ENCODE measurements at places on chromosomes 16 and 17.

DNA sequence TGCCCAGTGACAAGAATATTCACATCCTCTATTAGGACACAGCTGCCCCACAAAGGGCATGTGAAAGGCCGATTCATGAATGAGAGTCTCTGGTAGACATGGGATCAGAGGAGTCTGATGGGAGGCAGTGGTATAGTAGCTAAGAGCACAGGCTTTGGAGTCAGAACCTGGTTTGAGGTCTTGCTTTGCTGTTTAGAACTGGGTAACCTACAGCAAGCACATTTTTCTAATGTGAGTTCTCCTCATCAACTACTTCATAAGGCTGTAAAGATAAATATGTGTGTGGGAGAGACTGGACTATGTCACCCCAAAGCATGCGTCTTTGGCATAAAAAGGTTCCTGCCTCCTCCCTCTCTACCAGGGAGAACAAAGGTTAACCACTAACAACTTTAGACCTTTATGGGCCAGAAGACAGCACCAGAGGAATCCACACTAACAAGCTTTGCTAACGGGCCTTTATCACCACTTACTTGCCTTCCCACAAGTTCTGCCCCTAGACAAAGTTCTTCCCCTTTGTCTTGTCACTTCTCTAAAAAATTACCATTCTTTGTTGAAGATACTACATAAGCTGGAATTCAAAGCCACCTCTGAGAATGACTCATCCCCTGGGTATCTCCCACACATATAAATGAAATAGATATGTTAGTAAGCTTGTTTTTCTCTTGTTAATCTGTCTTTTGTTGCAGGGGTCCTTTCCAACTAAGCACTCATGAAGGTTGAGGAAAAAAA, 21.1 kb downstream of the CDR2 start:
- no peak for DNase-seq

- DNase-seq: no peak
Observed at GRCh38 chr17:58667934-58668597, 23.8 kb downstream of the TEX14 start.

GRCh38 chr16:15757630-15758251, 99.1 kb downstream of the MYH11 start:
- no peak for DNase-seq

DNA sequence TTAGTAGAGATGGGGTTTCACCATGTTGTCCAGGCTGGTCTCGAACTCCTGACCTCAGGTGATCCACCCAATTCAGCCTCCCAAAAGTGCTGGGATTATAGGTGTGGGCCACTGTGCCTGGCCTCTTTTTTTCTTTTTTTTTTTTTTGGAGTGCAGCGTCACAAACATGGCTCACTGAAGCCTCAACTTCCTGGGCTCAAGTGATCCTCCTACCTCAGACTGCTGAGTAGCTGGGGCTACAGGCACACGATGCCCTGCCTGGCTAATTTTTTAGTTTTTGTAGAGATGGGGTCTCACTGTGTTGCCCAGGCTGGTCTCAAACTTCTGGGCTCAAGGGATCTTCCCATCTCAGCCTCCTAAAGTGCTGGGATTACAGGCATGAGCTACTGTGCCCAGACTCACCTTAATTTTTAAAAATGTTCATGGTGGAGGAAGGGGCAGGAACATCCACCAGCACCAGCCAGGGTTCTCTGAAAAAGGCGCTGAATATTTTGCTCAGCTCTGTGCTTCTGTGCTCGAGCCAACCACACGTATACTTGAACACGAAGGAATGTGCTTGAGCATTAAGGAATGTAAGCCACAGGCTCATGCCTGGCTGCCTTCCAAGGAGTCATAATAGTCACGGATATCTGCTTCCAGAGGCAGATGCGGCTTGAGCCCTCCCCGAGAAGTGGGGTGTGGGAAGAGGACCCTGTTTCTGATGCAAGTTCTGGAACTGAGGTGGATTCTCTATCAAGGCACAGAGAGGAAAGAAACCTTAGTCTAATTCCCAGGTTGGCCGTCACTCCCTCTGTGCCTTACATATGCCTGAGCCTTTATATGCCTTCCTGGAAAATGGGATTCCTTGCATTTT, 65.5 kb upstream of the CREBBP start:
- DNase-seq: no peak

DNA sequence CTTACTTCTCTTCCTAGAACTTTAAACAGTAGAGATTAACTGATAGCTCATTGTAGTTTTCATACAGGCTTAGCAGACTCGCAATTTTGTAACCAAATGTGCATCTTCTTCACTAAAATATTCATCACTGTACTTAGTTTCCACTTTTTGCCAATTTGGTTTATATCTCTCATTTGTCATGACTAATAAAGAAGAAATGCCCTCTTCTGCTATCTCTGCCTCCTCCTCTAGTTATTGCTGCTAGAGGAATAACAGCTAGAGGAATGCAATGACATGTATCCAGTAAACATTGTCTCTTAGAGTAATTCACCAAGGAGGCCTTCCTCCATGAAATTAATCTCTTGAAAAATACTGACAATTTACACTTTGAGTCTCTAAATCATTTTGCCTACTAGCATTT, 115.5 kb upstream of the COX10 start:
- DNase-seq: no peak

GRCh38 chr16:71882505-71883167, 1.3 kb downstream of the ZNF821 start:
- DNase-seq: peak; percentile 71

DNA sequence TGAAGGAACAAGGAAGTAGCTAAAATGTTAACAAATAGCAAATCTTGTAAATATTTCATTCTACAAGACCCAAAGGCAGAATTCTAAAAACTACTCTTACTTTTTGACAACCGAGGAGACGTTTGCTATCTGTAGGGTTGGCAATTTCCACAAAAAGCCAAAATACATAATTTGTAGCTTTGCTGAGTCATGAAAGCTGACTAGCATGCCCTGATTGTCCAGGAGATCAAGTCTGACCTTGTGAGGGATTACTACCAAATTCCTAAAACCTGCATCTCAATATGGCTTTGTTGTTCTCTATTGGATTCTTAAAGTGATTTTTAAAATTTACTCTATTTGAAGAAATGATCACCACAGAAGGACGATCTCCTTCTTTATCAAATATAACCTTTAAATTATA, 10.8 kb downstream of the DNAJA2 start:
- no peak for DNase-seq

DNA sequence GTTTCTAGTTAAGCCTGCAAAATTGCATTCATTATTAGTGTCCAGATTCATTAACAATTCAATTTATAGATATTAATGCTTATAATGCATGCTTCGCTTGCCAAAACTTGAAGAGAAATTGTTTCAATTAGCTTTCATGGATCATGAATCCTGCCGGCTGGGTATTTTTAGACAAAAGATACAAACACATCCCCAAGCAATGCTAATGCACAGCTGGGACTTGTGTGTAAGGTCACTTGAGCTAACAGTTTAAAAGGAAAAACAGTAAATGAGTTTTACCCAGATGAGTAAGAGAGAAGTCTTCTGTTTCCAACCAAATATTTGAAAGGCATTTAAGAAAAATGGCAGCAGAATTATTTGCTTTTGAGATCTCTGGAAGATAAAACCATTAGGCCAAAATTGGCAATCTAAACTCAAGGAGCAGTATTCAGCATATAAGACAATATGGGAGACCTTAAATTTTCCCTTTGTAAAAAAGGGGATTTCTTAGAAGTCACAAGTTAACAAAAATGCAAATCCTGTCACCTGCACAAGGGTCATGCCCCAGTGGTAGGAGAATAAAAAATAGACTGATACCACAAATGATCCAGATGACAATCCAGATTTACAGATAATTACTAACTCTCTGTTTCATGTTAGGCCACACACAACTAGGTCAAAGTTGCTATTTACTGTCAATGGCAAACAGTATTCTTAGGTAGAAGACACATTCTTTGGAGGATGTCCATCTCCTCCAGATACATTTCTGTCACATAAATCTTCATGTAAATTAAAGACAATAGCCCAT, 418.4 kb upstream of the PMFBP1 start:
- no peak for DNase-seq

DNA sequence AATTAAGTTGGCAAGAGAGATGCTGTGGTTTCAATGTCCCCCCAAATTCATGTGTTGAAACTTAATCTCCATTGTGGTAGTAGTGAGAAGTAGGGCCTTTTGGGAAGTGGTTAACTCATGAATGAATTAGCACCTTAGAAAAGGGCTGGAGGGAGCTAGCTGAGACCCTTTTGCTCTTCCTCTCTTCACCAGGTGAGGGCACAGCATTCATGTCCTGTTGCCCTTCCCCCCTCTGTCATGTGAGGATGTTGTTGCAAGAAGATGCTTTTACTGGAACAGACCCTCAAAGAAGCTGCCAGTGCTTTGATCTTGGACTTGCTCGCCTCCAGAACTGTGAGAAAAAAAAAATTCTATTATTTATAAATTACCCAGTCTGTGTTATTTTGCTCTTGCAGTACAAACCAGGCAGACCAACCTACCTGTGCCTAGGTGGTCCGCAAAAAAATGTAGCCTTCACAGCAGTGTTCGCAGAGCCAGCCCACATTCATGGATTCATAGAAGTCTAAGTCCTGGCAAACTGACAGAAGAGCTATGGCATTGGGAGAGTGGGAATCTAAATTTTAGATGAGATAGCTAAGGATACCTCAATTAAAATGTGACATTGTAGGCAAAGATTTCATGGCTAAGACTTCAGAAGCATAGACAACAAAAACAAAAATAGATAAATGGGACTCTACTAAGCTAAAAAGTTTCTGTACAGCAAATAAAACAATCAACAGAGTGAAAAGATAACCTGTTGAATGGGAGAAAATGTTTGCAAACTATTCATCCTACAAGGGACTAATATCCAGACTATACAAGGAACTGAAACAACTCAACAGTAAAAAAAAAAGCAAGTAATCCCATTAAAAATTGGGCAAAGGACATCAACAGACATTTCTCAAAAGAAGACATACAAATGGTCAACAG, 32.0 kb upstream of the ABCA5 start:
- no peak for DNase-seq

- no peak for DNase-seq
Observed at GRCh38 chr17:63222655-63223054, 223.5 kb downstream of the CYB561 start.

DNA sequence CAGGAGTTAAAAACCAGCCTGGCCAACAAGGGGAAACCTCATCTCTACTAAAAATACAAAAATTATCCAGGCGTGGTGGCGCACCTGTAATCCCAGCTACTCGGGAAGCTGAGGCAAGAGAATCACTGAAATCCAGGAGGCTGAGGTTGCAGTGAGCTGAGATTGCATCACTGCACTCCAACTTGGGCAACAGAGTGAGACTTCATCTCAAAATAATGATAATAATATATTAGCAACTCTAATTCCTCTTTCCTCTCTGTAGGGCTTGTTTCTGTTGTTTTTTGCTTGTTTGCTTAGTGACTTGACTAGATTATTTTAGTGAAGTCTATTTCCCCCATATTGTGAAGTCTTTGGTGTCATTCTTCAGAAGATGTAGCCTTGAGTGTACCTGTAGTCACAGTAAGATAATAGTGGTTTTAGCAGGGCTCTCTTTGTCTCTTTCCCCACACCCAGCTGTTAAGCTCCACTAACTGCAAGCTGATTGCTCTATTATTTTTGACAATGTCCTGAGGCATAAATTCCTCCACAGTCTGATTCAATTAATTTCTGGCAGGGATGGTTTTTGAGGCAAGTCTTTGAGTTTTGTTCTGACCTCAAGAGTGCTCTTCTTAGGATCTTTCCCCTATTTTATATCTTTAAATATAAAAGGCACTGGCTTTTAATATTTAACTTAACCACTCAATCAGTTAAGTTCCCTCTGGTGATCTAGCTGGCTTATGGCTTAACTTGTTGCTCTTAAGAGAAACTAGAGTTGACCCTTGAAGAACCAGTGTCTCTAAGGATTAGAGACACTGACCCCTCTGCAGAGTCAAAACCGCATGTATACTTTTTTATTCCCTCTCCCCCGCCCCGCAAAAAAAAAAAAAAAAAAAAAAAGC, 18.6 kb upstream of the TNFSF12 start:
- DNase-seq: no peak

GRCh38 chr17:65850486-65850885, 289.0 kb upstream of the AXIN2 start:
- no peak for DNase-seq

DNA sequence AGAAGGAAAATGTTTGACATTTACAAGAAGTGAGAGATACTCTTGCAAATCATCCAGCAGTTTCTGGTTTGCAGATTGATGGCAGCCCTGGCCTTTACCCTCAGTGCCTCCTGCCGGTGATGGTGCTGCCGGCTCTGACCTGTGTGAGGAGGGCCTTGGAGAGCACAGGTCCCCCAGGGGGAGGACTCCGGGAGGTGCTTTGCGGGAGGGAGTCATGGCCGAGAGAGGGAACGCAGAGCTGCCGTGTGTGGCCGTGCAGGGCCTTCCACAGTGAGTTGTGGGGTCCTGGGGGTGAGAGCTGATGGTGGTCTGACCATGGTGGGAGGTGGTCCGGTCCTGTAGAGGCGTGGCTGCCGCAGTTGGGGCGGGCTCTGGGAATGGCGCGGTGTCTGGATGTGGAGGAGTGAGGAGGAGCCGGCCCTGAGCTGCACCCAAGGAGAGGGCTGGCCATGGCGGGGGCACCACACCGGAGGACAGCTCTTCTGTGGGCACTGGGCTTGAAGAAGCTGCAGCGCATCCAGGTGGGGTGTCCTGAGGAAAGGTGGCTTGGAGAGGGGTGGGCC, 28.0 kb upstream of the ZNF750 start:
- DNase-seq: no peak
